ENCODE measurements at places on chromosomes 3 and 15.

DNA sequence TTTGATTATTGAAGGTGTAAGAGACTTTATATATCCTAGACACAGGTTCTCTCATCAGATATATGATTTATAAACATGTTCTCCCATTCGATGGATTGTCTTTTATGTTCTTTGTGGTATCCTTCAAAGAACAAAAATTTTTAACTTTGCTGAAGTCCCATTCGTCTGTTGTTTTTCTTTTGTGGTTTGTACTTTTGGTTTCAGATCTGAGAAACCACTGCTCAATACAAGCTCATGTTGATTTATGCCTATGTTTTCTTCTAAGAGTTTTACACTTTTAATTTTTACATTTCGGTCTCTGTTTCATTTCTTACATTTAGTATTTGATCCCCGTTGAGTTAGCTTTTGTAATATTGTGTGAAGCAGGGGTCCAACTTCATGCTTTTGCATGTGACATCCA, 103.3 kb upstream of the SPRED1 start:
- DNase-seq = no peak

DNA sequence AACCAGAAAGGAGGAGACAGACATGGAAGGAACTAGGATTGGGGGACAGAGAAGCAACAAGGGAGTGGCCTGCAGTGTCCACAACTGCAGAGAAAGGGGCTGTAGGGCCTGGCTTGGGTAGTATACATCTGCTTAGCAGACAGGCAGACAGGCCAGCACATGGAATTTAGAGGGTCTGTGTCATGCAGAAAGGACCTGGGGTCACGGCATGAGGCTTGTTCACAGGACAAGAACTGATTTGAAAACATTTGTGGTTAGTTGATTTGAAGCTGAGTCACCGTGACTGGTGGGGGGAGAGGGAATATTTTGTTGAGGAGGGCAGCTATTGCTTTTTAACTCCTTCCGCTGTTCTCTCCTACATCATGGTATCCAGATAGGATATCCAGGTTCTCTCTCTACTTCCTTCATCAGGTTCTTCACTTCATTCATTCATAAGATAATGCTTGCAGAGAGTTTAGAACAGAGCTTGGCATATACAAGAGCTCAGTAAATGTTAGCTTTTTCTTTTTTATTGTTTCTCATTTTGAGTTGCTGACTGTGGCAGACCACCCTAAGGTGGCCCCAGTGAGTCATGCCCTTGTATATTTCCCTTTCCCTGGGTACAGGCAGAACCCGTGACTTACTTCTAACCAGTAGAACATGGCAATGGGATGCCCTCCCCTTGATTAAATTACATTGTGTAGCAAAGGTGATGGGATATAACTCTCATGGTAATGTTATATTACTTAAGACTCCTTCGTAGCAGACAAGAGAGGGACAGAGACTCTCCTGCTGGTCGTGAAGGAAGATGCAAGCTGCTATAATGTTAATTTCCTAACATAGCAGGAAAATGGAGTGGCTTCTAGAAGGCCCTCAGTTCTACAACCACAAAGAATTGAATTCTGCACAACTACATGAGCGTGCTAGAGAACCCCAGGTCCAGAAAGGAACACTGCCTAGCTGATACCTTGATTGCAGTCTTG, 95.0 kb upstream of the NMNAT3 start:
- DNase-seq = no peak

- DNase-seq = no peak
Observed at GRCh38 chr3:6935970-6936369, 75.1 kb downstream of the GRM7 start.

GRCh38 chr15:89333959-89334509, 590 bp downstream of the POLG start:
- DNase-seq = no peak

DNA sequence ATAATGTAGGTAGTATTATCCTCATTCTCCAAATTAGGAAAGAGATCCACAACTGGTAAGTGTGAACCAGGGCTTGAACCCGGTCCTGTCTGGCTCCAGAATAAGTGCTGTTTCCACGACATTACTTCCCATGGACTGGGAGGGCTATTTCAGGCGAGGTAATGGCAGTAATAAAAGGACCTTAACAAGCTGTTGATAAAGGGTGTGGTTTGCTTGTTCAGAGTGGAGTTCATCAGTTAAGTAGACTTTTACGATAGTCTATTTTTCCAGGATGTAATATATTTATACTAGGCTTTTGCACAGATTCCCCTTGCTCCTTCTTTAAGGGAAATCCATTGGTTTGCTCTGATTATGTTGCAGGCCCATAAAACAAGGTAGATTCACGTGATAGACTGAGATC, 88.4 kb upstream of the TNFAIP8L3 start:
- no peak for DNase-seq

GRCh38 chr15:97680606-97681220, 279.8 kb upstream of the ARRDC4 start:
- DNase-seq = no peak

GRCh38 chr3:123194552-123194951, 7.2 kb upstream of the SEC22A start:
- no peak for DNase-seq

DNA sequence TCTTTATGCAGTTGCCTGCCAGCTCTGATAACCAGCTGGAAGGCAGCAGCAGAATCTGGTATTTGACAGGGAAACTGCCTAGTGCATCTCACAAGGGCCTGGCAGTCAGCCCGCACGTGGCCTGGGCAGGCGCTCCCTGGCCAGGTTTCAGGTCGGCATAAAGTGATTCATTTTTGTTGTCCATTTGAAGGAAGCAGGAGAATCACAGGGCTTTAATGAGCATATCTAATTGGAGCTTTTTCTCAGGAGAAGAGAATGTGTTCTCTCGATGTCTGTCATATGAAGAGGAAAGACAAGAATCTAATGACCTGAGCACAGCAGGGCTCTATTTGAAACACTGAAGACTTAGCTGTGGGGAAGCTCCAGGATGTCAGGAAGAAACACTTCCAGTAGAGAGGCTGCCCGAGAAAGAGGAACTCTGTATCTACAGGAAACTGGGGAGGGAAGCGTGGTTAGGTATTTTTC, 98.8 kb upstream of the MB21D2 start:
- DNase-seq = no peak

GRCh38 chr3:10950476-10951294, 41.9 kb upstream of the SLC6A1 start:
- DNase-seq = peak; percentile 1

- DNase-seq = no peak
Observed at GRCh38 chr3:50267280-50267913, 1.6 kb upstream of the SEMA3B start.

All from NCI-H510A treated with DMSO at 0.1 percent for 48 hours (cell line).